ENCODE measurements at places on chromosomes 12 and 14. TPM values are rescaled to one million over a fixed set of nuclear protein-coding genes. Genes with fewer than 3 reads are reported as not detected.
A peak's percentile ranks its signal among the peaks of the same experiment; 100 is the strongest.

Gene TAS2R10
- 0.39 TPM for total RNA-seq

Gene DGLUCY
- total RNA-seq: 145 TPM

GRCh38 chr14:23727566-23728335 lies 91.6 kb downstream of the DHRS2 start:
- H3K4me3 ChIP-seq: no peak overlapping the region
- no peak overlapping the region for H3K27ac ChIP-seq
- peak; percentile 39 for DNase-seq
- H3K36me3 ChIP-seq: no peaks in the 10 kb centered on the region

GRCh38 chr12:25455696-25456095 lies 97.4 kb downstream of the LMNTD1 start:
- no peak overlapping the region for H3K27ac ChIP-seq
- H3K4me3 ChIP-seq: no peak overlapping the region
- H3K36me3 ChIP-seq: no peaks in the 10 kb centered on the region

DNA sequence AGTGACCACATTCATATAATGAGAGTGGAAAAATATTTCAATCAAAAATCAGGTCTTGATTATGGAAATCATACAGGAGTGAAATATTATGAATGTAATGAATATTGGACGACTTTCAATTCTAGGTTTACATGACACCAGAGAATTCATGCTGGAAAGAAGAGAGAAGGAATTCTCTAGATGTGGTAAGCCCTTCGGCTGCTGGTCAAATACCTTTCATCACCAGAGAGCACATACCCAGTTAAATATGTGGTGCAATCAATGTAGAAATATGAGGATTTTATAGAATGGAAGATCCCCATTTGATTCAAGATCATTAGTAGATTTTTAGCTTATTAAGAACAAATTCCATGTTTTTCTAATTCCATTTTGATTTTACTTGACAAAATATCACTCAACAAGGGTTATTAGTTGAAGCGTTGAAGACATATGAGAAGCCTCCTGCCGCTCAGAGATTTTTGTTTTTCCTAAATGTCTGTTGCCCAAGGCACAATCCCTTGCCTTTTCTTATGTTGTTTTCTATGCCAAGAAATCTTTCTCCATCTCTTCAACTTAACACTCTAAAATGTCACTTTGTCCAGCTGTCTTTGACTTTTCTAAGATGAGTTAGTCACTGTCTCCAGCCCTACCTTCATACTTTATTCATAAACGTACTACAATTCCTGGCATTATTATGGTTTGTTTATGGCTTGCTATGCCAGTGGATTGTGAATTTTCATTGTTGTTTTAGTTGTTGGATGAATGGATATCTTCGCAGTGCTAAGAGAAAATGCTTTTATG lies 72.8 kb upstream of the ZDHHC17 start:
- no peak for DNase-seq
- no peak overlapping the region for H3K27ac ChIP-seq
- H3K4me1 ChIP-seq: no peaks in the 10 kb centered on the region
- H3K4me3 ChIP-seq: no peak overlapping the region
- H3K36me3 ChIP-seq: no peaks in the 10 kb centered on the region
